AG08396 (cell line): ENCODE measurements at places on chromosomes 16 and 17.

DNA sequence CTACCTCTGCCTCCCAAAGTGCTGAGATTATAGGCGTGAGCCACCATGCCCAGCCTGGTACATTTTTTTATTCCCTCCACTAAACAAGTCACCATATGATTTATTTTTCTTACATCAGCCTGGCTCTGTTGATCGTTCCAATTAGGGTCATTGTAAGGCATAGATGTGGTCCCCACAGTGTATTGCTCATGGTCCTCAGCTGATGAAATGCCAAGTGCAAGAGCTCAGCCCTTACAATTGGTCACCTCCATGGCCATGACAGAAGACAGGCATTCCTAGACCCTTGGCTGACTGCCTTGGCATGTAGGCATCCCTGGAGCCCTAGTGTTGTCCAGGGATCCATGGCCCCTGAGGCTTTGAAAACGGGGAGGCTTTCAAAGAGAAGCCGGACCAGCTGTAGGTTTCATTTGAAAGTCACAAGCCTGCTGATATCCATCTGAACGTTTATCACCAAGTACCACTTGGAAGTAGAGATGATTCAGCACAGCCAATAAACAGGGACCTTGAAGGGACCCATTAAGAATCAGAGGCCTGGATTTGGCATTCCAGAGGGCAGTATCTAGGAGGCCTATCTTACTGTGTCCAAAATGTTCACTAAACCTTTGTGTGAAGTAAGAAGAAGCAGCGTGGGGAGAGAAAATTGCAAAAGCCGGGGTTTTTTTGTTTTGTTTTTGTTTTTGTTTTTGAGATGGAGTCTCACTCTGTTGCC is 20.6 kb upstream of the PRKCA start:
- DNase-seq = no peak

DNA sequence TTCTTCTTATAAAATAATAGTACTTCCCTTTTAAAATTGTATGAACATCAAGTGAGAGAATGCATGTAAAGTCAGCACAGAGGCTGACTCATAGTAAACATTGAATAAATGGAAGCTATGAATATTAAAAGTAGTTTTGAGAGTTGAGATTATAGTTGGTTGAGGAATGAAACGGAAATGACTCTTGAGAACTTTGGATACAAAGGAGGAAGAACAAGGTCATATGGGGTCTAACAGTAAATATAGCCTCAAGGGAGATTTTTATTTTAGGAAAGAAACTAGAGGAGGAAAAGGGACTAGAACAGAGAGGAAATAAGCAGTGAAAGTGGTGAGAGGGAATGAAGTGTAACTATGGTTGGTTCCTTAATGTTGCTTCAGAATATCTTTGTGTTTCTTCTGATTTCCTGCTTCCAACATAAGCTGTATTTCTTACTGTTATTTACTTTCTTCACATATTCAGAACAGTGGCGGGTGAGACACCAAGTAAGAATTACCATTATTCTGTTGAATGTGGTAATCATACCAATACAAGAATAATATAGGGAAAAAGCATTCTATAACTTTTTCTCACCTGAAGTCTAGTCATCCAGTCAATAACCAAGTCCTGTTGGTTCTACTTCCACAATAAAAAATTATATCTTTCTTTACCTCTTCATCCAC is 165.1 kb downstream of the CHD9 start:
- DNase-seq = peak; percentile 21

- DNase-seq = no peak
These were observed 14.7 kb upstream of the CMTR2 start for GRCh38 chr16:71303938-71304337.

DNA sequence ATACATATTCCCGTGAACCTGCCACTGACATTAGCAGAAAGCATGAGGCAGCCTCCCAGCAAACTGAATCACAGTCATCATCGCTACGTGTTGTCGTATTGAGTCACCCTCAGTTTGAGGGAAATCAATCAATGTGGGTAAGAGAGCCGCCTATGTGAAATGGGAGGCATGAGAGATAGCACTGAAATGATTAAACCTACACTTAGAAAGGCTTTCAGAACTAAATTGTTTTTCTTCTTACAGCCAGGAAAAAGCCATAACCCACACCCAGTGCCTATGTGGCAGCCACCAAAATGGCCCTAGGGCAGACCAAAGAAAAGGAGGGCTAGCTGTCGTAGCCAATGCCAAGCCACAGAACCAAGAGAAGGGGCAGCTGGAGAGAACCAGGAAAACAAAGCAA is 90.5 kb downstream of the ADAMTS18 start:
- DNase-seq = no peak

- DNase-seq = no peak
These were observed 43.7 kb upstream of the CDRT4 start for GRCh38 chr17:15511142-15511541.

GRCh38 chr16:75138233-75138632 is 10.1 kb upstream of the ZFP1 start:
- no peak for DNase-seq

GRCh38 chr17:2053380-2054261 is 1.3 kb upstream of the HIC1 start:
- peak; percentile 80 for DNase-seq

DNA sequence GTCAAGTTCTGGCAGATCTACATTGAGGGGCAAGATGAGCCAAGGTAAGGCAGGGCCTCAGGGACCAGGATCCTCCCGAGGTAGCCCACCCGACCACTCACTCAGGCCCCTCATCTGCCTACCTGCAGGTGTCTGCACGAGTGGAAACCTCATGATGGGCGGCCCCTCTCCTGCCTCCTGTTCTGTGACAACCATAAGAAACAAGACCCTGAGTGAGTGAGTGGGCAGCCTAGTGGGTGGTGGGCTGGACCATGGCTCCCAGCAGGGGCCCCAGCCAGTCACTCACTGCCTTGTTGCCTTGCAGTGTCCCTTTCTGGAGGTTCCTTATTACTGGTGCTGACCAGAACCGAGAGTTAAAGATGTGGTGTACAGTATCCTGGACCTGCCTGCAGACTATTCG is 5.4 kb downstream of the EDC4 start:
- no peak for DNase-seq

- DNase-seq = no peak
These were observed 37.4 kb upstream of the CDH13 start for GRCh38 chr16:82589407-82589806.

- DNase-seq = peak; percentile 16
These were observed 49.8 kb downstream of the IRX3 start for GRCh38 chr16:54236773-54237172.

DNA sequence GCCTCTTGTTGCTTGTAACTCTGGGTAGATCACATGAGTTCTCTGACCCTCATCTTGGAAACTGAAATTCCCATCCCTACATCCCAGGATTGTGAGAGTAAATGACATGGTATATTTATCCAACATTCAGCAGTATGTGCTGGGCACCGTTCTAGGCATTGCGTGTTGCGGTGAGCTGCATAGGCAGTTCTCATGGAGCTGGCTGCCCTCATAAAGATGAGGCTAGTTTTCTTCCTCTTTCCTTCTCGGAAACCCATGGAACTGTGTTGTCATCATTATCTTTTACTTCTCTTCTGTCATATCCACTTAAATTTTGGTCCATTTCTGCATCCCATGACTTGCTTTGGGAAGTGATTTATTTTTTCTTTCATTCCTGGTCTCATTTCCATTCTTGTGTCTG is 17.2 kb downstream of the CMIP start:
- DNase-seq = no peak

- peak; percentile 83 for DNase-seq
These were observed 9.4 kb downstream of the RPL19 start for GRCh38 chr17:39209317-39210092.

DNA sequence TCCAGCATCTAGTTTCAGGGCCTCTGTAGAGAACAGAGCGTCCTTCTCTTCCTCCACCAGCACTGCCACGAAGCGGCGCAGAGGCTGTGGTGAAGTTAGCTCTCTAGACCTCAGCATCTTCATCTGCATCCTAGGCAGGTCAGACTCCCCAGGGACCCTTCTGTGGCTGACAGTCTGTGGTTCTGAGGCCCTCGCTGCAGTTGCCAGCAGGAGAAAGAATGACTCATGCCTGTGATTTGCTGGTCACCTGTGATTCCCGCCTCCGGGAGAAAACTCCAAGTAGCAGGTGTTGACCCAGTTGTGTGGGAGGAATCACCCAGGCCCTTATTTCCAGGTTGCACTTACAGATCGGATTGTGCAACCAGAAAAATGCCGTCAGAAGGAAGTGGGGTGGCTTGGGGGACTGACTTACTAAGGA is 117.3 kb upstream of the CACNG5 start:
- no peak for DNase-seq

GRCh38 chr17:1077986-1078711 is 81.2 kb downstream of the TIMM22 start:
- DNase-seq = no peak

DNA sequence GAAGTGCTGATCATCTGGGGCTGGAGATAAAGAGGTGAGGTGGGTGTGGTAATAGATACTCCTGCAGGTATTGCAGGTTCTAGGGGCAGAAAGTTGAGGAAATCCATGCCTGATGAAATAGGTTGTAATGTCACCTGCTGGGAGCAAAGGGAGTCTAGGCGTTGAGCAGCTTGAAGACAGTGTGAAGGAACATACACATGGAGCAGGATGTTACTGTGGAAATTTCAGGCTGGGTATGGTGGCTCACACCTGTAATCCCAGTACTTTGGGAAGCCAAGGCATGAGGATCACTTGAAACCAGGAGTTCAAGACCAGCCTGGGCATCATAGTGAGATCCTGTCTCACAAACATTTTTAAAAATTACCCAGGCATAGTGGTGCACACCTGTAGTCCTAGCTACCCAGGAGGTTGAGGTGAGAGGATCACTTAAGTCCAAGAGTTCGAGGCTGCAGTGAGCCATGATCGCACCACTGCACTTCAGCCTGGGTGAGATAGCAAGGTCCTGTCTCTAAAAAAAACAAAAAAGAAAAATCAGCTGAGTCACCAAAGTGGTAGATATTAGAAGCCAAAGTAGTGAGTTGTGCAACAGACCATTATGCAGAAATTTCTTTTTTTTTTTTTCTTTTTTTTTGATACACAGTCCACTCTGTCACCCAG is 9.1 kb upstream of the CRYBA1 start:
- DNase-seq = no peak

GRCh38 chr17:51289696-51290111 is 29.4 kb downstream of the UTP18 start:
- peak; percentile 39 for DNase-seq

- peak; percentile 85 for DNase-seq
These were observed 218.5 kb upstream of the CIBAR2 start for GRCh38 chr16:85330694-85331188.

GRCh38 chr17:33749171-33749570 is 456.1 kb upstream of the ASIC2 start:
- DNase-seq = no peak

DNA sequence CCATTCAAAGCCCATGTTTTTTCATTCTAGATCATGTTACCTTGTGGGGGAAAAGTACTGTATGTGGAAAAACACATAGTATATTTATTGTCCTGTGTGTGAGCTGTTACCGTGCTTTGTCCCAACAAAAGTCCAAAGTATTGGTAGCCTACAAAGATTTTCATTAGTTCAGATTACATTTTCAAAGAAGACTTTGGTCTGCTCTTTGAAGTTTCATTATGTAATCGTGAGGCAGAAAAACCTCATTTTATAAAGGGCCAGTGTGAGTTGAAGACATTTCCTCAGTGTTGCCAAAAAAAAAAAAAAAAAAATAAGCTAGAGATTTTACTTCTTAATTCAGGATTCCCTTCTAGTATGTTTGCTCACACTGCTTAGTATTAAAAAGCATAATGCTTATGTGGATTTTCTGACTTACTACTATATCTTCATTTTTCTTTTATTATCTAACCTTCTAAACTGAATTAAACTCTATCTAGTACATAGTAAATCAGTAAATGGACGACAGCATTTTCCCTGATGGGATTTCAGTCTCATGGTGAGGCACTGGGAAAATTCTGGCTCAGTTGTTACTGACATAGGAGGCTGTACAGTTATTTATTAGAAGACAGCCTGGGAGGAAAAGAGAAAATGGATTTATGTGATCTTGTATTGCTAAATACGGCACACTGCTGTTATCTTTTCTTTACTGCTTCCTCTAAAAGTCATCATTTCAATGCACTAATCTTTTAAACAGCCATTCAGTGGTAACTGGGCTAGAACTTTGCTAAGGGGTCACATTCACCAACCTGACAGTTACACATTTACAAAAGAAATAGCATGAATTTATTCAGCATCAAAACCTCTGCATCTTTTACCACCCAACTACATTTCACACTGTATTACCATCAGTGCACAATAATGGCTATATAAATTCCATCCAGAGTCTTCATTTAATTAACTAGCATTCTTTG is 100.6 kb downstream of the STXBP4 start:
- DNase-seq = no peak

DNA sequence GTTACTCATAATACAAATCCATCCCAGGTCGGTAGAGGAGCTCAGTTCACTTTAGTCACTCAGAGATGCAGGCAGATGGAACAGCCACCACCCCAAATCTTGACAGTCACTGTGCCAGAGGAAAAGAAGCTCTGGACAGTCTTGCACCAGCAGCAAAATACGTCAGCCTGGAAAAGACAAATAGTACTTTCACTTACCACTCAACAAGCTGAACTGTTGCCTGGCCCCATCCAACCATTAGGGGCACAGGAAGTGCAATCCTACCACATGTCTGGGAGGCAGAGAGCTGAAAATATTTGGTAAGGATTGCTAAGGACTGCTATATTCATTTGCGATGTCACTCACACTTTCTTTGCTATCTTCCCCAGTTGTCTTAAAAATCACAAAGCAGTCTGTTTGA is 239.1 kb upstream of the TOX3 start:
- peak; percentile 3 for DNase-seq

- no peak for DNase-seq
These were observed 18.4 kb downstream of the SYT17 start for GRCh38 chr16:19186408-19186807.

DNA sequence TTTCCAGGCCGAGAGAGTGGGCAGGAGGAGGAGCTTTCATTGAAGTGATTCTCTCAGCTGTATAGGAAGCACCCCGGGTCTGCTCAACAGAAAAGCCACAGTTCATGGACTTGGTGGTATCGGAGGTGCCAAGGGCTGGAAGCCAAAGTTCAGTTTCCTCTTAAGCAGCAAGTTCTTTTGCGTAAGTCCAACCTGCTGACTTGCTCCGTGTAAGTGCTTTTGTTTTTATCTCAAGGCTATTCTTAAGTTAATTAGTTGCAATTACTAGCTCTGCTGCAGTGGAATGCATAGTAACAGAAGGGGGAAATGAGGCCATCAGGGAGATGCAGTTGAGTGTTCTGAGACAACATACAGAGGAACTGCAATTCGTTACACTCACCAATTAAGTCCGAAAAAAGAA is 44.6 kb downstream of the SMIM36 start:
- no peak for DNase-seq

- DNase-seq = no peak
These were observed 9.6 kb upstream of the MYH11 start for GRCh38 chr16:15866451-15866850.

GRCh38 chr16:3838600-3839401 is 41.7 kb downstream of the CREBBP start:
- DNase-seq = no peak

DNA sequence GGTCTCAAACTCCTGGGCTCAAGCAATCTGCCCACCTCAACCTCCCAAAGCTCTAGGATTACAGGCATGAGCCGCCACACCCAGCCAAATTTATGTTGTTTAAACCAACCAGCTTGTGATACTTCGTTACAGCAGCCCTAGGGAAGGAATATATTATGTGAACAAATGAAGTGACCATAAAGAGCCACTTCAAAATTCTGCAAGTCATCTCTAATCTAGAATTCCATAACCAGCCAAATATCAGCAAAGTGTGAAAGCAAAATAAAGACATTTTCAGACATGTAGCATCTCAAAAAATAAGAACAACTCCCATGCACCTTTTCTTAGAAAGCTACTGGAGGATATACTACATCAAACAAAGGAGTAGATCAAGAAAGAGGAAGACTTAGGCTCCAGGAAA is 36.0 kb downstream of the AIPL1 start:
- DNase-seq = no peak

GRCh38 chr16:28984619-28985135 is at the start of gene LAT:
TSS of gene LAT (plus strand) at chr16:28985052. CDS start at chr16:28985418, 366 bp downstream.
- DNase-seq = no peak
